ENCODE measurements at places on chromosomes 5 and 9.

GRCh38 chr9:76371901-76372300 lies 22.3 kb downstream of the RFK start:
- DNase-seq, result no peak

DNA sequence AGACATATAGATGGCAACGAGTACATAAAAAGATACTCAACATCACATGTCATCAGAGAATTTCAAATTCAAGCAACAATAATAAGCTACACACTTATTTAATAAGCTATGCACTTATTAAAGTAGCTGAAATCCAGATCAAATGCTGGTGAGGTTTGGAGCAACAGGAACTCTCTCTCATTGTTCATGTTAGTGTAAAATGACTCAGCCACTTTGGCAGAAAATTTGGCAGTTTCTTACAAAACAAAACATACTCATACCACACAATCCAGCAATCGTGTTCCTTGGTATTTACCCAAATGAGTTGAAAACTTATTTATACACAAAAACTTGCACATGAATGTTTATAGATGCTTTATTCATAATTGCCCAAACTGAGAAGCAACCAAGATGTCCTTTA lies 131.5 kb upstream of the NFIL3 start:
- DNase-seq, result no peak

- no peak for DNase-seq
These were observed 32.2 kb downstream of the STXBP1 start for GRCh38 chr9:127644146-127644827.

DNA sequence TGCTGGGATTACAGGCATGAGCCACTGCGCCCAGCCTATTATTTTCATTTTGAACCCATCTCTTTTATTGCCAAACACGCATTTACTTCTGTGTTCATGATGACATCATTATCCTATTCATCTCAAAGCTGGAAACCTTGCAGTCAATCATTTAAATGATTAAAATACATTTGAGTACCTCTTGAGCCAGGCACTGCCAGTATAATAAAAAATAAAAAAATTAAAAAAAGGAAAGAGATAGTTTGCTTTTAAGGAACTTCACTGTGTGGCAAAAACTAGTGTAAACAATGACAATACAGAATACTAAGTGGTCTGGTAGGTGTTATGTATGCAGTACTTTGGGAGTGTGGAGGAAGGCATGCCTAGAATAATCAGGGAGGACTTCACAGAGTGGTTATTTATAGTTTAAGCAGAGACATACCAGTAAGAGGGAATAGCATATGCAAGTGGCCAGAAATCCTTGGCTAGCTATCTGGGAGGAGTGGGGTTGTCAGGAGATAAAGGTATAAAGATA lies 8.6 kb downstream of the NSD1 start:
- no peak for DNase-seq

DNA sequence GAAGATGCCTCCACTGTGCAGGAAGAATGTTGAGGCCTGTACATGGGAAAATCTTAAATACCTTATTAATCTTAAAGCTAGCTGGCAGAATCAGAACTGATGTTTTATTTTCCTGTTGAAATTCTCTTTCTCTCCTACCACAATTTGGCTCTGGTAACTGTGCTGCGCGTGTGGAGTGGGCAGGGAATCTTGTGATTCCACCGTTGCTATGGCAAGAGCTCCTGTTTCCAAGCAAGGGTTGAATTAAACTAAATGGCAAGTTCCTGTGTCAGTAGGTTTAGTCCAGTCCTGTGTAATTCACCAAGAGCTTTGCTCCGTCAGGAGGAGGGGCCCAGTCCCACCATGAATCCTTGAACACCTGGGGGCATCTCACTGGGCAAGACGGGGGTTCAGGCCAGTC lies 36.4 kb downstream of the NXNL2 start:
- no peak for DNase-seq

GRCh38 chr9:136644593-136645351 lies 17.9 kb upstream of the EGFL7 start:
- peak; percentile 86 for DNase-seq

GRCh38 chr9:691825-692400 lies 149.6 kb upstream of the DMRT1 start:
- DNase-seq, result no peak

- DNase-seq, result no peak
These were observed 118.0 kb upstream of the OTULINL start for GRCh38 chr5:14463629-14464028.

DNA sequence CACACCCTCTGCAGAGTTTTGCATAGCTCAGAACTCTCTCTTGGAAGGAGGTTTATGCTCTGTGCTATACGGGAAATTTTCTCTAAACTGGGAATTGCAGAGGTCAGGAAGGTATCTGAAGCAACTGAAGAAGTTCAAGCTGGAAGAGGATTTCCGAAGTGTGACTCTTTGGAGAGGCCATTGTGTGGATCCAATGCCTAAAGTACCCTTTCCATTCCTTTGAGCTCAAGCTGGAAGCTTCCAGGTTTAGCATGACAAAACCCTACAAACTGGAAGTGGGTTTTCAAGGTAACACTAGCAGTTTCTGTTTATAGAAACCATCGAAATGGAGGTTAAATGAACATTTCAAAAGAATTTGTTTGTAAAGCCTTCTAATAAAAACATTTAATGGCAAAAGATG lies 187.1 kb downstream of the CFAP90 start:
- DNase-seq, result no peak

DNA sequence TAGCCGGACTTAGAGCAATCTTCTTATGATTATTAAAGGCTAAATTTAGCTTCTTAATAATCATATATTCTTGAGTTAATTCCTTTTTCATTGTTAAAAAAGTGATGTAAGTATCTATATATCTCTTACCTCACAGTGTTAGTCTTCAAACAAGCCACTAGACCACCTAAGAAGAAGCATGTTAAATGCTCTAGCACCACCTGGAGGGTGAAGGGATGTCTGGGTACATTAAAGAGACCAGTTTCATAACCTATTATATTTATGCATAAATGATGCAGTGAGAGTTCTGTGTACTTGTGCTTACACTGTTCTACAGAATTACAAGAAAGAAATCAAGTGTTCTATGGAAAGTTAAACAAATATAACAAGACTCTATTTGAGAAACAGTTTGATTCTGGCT lies 55.9 kb upstream of the SLCO6A1 start:
- no peak for DNase-seq

GRCh38 chr9:31674264-31674663 lies 710.2 kb upstream of the ACO1 start:
- no peak for DNase-seq

GRCh38 chr5:171667341-171668096 lies 118.1 kb upstream of the SMIM23 start:
- DNase-seq, result peak; percentile 89

DNA sequence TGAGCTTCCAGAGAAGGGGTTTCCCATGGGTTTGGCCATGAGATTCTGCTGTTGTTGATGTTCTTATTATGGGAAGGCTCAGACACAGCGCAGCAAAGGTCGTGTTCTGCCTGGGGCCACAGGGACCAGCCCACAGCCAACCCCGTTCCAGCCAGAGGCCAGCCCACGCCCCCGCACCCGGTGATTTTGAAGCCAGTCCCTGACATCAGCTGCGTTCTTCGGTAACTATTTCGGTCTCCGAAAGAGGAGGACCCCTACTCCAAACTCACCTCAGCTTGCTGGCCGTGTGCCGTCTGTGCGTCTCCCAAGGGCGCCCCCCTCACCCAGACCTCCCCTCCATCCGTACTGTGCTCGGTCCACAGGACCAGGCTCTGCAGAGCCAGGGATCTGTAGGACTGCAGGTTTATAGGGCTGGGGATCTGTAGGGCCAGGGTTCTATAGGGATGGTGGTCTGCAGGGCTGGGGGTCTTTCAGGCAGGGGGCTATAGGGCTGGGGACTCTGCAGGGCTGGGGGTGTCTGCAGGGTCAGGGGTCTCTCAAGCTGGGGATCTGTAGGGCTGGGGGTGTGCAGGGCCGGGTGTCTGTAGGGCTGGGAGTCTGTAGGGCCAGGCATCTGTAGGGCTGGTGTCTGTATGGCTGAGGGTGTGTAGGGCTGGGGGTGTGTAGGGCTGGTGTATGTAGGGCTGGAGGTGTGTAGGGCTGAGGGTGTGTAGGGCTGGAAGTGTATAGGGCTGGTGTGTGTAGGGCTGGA lies 11.8 kb downstream of the COL5A1 start:
- no peak for DNase-seq

DNA sequence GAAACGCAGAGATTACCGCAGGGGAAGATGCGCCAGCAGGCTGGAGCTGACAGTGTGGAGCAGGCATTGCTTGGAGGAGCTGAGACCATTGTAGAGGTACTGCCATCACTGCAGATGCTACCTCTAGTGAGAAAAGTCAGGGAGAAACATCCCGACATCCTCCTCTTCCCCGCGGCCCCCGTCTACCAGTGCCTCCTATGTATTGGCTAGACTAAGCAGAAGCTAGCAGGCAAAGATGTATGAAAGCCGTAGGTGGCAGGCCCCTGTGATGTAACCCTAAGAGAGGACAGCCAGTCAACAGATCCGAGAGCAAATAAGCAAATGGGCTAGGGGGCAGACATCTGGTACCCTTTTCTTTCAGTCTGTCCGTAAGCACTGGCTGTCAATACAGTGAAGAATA lies 115.5 kb upstream of the ACTBL2 start:
- no peak for DNase-seq

DNA sequence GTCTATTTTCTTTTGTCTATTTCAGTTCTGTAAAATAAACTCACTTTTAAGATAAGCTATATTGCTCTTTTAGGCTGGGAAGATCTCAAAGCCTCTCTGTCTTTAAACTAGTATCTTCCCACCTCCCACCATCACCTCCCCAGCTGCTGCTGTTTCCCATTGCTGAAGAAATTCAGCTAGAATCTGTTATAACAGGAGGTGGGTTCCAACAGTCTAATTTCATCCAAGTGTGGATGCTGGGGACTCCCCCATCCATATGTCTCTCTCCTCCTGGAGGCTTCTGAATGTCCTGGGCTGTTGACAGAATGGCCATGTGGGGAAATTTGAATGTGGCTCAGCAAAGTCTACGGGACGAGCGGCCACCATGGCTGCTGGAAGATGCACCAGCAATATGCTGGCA lies 301.0 kb downstream of the RASEF start:
- DNase-seq, result no peak

DNA sequence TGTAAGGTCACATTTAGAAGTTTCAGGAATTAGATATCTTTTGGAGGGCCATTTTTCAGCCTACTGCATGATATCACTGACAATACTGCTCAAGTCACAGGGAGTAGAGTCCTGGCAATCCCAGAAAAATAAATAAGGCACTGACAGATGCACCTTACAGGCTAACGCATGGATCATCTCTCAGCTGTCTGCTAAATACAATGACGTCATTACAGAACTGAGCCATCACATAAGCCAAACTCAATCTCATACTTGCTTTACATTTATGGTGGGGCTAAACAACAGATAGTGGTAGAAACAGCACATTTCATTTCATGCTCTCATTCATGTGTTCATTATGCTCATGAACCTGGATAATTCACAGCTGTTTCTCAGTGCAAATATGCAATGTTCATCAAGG lies 243.7 kb downstream of the SEMA5A start:
- DNase-seq, result no peak

GRCh38 chr9:19232823-19233194 lies 2.3 kb downstream of the DENND4C start:
- no peak for DNase-seq

- DNase-seq, result no peak
These were observed 77.8 kb downstream of the SLC38A9 start for GRCh38 chr5:55634209-55634805.
